Stimulated activated CD4-positive, alpha-beta T cell treated with anti-CD3 and anti-CD28 coated beads, Interleukin-4, amount 100 ng/mL, for 4 hours (primary cell): ENCODE measurements at places on chromosomes 13 and 19.

GRCh38 chr13:80548915-80549314 lies 208.0 kb upstream of the SPRY2 start:
- DNase-seq, result no peak

- no peak for DNase-seq
These were observed 2898.7 kb upstream of the PCDH20 start for GRCh38 chr13:64314331-64314730.

DNA sequence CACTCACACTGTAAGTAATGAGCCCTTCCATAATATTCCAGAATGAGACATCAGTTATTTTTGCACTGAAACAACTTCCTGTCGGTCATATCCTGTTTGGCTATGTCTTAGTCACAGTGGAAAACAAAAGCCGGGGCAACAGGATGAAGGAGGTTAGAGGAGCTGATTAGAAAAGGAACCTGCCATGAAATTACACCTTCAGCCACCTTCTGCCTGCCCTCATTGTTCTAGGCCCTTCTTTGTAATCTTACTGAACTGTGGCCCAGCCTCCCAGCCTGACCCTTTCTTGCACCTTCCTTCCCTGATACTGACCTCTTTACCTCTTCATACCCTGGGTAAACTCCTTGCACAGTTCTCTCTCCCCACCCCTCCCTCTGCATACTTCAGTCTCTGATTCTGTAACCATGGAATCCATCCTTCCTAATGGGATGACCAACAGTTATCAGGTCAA lies 67.3 kb downstream of the DOCK9 start:
- peak; percentile 39 for DNase-seq

GRCh38 chr19:2036424-2036823 lies 14.6 kb downstream of the MKNK2 start:
- DNase-seq, result no peak

- DNase-seq, result no peak
These were observed 8.8 kb downstream of the TSSK6 start for GRCh38 chr19:19506592-19506991.

- no peak for DNase-seq
These were observed 5.8 kb downstream of the CHAMP1 start for GRCh38 chr13:114320065-114320464.

- no peak for DNase-seq
These were observed 582 bp upstream of the PTPRH start for GRCh38 chr19:55209693-55210472.

GRCh38 chr13:44278166-44278565 lies 95.5 kb upstream of the SERP2 start:
- DNase-seq, result no peak

DNA sequence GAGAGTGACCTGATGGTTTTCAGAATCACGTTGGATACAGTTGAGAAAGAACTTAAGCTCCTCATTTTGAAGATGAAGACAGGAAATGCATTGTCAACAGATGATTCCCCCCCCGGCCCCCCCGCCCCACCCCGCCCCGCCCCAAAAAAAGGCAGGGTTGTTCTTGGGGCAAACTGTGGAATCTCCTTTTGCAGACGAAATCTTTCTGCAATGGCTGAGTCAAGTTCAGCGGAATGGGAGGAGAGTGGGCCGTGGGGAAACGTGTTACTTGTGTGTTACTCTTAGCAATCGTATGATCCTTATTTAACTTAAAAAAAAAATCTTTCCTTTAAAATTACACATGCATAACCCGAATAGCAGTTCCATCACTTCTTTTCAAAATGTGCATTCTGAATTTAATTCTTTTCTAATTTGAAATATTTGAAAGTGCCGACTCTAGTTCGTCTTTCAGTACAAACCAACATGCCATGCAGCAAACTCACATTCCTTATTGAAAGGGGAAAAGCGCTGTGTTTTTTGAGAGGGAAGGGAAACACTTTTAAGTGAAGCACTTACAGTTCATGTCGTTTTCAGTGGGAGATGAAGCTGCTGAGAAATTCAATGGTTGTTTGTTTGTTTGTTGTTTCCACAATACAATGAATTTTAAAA lies 348.5 kb upstream of the ARGLU1 start:
- DNase-seq, result no peak

DNA sequence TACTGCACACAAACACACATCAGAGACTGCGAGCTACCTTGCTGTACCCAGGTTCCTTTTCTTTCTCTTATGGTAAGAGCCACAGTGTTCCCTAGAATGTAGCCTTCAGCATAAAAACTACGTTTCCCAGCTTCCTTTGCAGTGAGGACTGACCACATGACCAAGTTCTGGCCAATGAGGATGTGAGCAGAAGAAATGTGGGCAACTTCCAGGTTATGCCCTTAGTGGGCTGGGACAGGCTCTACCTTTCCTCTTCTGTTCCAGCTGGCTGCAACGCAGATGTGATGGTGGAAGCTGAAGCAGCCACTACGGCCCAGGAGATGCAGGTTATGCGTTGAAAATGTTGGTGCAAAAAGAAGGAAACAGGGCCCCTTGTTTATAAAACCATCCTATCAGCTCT lies 27.5 kb downstream of the VRK3 start:
- DNase-seq, result no peak

GRCh38 chr13:33182729-33183128 lies 102.8 kb downstream of the STARD13 start:
- no peak for DNase-seq

GRCh38 chr13:36074659-36075058 lies 56.5 kb downstream of the DCLK1 start:
- DNase-seq, result no peak

DNA sequence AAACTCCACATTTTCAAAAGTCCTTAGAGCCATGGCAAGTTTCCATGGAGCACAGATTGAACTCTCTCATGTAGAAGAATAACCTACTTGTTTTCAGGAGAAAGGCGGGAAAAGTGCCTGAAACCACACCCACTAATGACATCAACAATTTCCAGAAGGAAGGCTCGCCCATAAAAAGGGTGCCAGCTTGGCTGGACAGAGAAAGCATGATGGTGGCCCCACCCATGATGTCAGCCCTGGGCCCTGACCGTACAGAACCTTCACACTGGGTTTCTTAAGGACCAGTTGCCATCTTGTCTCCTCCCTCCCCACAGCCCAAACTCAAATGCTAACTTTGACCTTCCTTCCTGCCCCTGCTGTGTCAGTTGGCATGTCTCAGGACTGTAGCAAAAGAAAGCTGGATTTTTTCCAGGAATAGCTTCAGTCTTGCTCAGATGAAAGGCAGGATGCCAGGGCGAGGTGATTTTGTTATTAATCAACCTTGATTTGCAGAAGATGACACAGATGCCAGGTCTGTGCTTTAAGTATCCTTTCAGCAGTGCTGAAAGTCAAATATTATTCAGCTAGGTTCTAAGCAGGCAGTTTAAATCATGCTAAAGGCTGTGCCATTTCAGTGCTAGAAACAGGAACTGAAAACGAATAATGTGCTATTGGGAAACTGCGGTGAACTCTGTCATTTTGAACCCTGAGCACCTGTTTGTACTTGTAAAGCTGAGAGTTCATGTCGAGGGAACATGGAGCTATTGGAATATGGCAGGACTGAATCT lies 89.5 kb upstream of the RFC3 start:
- DNase-seq, result no peak

DNA sequence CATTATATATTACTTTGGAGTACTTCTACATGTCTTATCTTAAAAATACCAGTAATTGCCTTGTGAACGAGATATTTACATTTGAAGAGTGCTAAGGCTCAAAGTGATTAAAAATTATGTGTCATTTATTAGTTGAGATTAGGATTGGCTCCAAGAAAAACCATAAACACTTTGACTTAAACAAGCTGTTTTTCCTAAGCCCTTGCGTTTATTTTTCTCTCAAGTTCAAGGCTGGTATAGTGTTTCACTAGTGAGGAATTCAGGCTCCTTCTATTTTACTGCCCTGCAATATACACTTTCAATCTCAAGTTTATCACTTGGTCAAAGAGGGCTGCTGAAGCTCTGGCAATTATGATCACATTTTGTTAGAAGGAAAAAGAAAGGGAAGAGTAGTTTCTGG lies 49.9 kb downstream of the UFM1 start:
- DNase-seq, result no peak

DNA sequence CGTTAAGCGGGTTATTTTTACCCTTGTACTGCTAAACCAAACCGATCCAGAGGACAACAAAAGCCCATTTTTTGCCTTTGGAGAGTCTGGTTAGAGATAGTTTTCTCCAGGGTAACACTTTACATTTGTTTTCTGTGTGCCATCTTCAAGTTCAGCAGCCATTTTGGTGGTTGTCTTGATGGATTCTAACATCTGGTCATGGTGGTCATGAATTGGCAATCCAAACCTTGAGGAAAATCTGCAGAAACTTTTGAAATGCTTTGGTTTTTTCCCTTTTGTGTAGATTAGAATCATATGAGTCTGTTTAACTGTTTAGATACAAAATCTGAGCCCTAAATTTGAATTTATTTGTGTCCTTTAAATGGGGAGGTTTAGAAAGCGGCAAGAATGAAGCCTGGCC lies 16.6 kb downstream of the HNRNPM start:
- no peak for DNase-seq

DNA sequence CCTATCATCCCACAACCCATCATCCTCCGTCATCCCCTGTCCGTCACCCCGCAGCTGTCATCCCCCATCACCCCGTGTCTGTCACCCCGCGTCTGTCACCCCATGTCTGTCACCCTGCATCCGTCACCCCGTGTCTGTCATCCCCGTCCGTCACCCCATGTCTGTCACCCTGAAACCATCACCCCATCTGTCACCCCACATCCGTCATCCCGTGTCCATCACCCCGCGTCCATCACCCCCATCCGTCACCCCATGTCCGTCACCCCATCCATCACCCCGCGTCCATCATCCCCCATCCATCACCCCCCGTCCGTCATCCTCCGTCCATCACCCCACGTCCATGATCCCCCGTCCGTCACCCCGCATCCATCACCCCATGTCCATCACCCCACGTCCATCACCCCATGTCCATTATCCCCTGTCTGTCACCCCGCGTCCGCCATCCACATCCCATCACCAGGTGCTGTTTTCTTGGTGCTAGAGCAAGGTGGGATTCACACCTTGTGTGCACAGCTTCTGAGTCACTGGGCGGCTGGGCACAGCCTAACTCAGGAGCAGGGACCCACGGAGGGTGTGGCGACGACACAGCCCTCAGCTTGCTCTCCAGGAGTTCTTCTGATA lies 24.2 kb downstream of the RASA3 start:
- DNase-seq, result no peak

DNA sequence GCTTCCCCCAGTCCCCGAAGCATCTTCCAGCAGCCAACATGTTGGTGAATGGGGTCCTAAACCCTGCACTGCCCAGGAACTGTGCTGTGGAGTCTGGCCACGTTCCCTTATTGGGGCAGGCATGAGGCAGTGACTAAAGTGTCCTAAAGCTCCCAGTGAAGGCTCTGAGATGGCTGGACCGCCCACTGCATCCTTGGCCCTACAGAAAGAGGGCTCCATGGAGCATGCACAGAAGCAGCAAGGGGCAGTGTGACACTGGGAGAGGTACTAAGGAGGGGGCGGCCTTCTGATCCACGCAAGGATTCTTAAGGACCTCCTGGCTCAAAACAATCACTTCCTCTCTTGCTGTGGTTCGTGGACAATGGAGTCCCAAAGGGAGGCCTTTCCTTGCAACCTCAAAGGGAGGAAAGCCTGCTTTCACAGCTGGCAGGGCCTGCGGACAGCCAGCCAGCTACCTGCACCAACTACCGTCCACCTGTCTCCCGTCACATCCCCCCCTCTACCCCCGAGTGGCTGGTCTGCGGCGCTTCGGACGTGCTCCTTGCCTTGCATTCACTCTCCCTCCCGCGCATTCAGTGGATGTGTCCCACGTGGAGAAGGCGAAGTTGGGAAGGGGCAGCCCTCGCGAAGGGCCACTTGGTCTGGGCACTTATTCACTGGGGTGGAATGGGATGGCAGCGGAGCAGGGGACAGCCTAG lies 63.9 kb upstream of the STARD13 start:
- DNase-seq, result no peak

GRCh38 chr13:37379841-37380240 lies 218.7 kb downstream of the POSTN start:
- DNase-seq, result no peak

- DNase-seq, result no peak
These were observed 9.4 kb upstream of the CEACAM19 start for GRCh38 chr19:44661904-44662303.

GRCh38 chr13:40464337-40465014 lies 202.0 kb downstream of the FOXO1 start:
- DNase-seq, result no peak

- DNase-seq, result no peak
These were observed 978.3 kb downstream of the UQCRFS1 start for GRCh38 chr19:28234637-28235036.

DNA sequence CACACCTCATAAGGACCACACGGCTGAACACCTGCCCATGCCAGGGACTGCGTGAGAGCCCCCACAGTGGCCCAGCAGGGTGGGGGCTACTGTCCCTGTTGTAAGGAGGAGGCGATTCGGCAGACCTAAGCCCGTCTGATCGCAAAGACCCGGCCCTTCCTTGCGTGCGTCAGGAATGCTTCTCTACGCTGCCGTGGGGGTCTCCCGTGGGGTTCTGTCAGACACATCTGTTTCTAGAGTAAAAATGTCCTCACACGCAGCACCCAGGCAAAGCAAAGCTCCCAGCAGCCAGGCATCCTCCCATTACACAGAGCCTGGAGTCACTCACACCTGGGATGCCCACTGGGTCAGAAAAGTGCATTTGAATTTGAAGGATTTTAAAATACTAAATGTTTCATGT lies 147.7 kb upstream of the SOX1 start:
- no peak for DNase-seq

GRCh38 chr13:30805132-30805537 lies 69.8 kb downstream of the ALOX5AP start:
- no peak for DNase-seq

DNA sequence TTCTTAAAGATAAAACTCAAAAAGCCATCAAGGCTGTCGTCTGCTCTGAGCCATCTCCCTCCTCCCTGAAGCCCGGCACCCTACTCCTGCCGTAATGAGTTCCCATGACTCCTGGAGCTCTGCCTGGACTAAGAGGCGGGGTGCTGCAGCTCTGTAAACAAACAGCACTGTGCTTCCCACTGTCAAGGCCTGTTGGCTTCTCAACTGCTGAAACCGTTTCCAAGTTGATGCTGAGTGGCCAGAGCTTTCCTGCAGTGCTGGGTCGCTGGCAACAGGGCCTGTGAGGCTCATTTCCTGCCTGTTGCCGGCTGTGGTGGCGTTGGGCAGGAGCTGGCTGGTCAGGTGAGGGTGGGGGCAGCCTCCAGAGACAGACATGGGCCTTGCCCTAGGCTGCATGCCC lies 26.7 kb upstream of the ISYNA1 start:
- no peak for DNase-seq
